ENCODE measurements at places on chromosomes 11 and 22.

DNA sequence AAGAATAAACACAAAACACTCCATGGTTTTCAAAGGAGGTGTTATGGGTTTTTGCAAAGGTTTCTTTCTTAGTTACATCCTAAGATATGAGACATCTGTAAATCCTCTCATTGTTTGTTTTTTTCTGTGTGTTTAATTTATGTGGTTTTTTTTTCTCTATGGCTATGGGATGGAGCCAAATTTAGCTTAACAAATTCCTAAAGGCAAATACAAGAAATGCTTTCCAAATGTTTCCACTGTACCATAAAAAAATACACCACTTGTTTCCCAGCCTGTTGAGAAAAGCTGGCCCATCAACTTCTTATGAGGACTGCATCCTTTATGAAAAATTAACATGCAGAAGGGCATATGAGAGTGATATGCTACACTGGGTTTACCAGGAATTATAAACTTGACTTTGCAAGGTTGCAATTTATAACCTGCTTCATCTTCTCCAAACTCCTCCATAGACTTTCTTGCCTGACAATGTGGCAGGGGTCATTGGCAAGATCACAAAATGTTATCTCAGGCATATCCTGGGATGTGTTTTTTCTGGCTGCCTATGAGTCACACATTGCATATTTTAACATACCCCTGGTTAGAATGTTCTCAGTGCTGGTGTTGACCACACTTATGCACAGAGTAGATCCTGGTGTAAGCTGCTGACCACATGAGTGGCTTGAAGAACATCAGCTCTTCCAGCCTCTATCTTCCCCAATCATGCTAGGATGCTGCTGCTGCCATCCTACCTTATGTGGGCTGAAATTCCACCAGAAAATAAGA lies 137.6 kb upstream of the TTC12 start:
- DNase-seq, result no peak

DNA sequence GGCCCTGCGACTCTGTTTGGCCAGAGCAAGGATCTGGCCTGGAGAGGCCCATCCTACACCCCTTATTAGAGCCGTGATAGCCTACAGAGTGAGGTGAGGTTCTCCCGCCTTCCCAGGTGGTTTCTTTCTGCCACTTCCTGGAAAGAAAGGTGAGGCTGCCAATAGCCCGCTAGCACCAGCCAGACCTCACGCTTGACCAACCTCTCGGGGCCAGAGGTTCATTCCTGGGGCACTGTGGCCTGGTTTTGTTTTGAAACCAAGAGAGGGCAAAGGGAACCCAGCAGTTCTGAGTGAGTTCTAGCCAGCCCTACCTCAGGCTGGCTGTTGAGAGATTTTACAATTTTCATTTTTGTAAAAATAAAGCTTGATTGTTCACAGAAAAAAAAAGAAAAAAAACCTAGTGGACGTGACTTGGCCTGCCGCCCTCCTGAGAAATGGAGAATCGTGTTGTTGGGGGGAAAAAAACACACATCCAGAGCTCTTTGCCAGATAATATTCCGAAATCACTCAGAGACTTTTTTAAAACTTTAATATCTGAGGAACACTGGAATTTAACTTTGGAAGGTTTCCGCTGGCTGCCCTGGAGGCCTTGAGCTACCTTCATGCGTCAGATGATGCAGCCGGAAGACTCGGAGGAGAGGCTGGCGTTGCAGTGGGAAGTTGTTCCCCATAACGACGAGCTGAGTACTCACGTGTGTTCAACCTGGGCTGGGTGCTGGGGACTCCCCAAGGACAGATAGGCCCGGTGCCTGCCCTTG lies 84.5 kb downstream of the BCR start:
- no peak for DNase-seq

DNA sequence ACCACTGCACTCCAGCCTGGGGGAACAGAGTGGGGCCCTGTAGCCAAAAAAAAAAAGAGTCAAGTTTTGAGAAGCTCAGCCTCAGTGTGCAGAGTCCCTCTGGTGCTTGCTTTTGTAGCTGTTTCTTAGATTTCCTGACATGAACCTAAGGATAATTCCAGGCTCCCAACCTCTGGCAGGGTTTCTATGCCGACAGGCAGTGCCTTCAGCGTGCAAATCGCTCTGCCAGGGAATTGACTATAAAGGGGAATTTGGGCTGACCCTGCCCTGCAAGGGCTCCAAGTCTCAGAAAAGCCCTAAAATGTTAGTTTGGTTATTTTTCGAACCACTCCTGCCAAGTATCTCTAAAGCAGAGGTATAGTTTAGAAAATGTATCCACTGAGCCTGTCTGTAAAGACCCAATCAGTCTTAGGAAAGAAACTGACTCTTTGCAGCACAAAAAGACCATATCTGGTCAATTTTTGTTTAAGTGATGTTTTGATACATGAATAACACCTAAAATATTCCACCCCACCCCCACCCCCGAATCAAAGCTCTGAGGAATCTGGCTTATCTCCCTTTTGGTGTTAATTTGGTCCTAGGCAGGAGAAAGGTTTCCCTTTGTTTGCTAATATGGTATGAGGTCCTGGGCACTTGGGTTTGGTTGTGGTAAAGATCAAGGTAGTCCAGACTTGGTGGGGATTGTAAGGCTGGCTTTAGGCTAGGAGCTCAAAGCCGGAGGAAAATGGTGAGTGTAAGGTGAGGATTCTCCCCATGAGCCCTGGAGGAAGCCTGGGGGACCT lies 49.7 kb downstream of the ANO1 start:
- DNase-seq, result no peak

GRCh38 chr11:64751136-64751535 lies 7.2 kb upstream of the RASGRP2 start:
- DNase-seq, result no peak

GRCh38 chr11:118142081-118142480 lies 10.5 kb downstream of the SCN4B start:
- no peak for DNase-seq

- no peak for DNase-seq
Measured at GRCh38 chr22:32905400-32905799, 103.9 kb downstream of the TIMP3 start.

DNA sequence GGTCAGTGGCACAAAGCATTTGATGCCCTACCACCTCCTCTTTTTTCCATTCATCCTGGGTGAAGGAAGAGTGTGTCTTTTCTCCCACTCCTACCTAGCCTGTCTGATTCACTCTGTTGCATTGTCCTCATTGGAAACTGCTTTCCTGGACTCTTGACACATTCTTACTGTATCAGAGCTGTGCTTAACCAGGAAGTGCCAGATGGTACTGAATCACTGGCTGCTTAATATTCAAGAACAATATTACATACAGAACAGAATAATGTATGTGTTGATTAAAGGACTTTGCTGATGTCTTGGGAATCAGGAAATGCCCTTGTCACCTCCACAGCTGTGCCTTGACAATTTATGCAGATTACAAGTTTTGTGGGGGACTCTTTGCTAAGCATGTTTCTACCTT lies 44.4 kb downstream of the SVIP start:
- DNase-seq, result no peak
